CD4-positive, CD25-positive, alpha-beta regulatory T cell (primary cell): ENCODE measurements at places on chromosomes 16 and 17.

DNA sequence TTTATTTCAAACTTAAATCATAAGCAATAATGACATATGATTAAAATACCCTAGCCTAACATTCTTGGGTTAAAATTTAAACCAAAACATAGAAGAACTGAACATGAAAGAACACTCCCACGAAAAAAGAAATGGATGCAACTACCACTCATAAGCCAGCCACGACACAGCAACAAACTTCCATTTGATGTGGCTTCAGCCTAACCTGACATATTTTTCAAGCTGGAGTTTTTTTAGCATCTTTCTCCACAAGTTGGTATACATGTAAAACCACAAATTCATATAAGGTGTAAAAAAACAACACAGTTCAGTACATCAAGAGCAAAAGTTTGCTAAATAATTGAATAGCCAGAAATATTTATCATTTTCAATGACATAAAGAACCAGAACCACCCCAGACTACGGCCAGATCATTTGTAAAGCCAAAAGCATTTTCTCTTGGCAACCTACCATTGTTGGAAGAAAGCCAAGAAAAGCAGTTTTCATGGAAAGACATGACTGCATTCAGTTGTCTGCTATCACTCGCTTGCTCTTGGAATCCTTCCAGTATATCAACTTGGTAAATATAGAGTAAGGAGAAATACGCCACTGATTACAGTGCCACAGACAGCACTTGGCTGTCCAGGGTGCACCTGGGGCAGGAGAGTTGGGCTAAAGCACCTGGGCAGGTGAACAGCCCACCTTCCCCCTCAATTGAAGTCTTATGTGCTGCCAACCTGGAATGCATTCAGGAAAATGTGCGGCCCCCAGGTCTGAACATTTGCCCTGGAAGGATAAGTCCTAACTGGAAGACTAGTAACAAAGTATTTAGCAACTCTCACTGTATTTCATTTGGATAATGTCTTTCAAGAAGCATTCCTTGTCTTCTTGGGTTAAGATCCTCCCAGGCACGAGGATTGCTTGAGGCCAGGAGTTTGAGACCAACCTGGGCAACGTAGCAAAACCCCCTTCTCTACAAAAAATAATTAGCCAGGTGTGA, 60.5 kb downstream of the CREBBP start:
- DNase-seq, result no peak

GRCh38 chr17:79325709-79326430, 251.2 kb downstream of the ENGASE start:
- DNase-seq, result no peak

DNA sequence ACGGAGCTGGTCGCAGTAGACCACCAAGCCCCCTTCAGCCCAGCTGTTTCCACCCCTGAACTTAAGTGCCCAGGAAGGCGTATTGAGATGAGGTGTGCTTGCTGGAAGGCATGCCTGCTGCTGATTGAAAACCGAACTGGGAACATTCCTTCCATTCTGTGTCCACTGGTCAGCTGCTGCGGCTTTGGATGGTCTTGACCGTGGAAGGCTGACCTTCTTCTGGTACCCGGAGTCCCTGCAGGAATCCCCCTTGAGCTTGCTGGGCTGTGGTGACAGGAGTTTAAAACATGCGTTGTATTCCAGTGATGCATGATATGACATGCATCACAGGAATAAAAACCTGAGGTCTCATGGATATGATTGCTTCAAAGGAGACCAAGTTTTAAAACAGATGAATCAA, 31.4 kb downstream of the IL4R start:
- DNase-seq, result no peak

DNA sequence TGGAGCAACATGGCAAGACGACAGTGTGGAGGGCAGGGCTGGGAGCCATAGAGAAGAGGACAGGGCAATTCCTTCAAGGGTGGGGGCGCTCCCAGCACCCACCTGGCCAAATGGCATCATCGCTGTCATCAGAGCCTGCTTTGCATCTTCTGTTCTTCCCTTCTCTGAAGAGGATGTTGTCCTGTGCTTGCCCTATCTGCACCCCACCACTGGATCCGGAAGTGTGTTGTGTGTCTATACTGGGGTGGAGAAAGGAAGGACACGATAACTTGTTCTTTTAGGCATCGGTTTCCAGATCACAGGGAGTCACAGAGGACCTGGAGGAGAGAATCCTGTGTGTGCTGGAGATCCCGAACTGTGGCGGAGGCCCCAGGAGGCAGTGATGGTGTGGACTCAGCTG, 25.7 kb upstream of the ANKRD40CL start:
- no peak for DNase-seq

DNA sequence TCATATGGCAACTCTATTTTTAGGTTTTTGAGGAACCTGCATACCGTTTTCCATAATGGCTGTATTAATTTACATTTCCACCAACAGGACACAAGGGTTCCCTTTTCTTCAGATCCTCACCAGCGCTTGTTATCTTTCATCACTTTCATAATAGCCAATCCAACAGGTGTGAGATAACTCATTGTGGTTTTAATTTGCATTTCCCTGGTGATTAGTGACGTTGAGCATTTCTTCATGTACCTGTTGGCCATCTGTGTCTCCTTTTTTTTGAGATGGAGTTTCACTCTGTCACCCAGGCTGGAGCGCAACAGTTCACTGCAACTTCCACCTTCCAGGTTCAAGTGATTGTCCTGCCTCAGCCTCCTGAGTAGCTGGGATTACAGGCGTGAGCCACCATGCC, 36.2 kb upstream of the ABCC3 start:
- DNase-seq, result no peak

DNA sequence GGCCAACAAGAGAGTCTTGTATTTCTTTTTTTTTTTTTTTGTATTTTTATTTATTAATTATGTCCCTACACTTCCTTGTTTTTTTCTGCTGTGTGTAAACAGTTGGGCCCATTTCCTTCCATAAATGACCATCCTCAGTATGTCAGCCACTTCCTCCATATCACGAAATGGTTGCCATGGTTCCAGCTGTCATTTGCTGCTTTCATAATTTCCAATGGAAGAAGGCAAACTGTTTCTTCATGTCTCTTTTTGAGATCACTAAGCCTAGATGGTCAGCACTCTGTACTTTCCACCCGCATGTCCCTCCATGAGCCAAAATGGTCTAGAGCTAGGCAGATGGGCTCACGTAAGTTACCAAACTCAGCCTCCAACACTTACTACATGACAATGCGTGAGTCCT, 133.5 kb upstream of the FOXF1 start:
- no peak for DNase-seq

DNA sequence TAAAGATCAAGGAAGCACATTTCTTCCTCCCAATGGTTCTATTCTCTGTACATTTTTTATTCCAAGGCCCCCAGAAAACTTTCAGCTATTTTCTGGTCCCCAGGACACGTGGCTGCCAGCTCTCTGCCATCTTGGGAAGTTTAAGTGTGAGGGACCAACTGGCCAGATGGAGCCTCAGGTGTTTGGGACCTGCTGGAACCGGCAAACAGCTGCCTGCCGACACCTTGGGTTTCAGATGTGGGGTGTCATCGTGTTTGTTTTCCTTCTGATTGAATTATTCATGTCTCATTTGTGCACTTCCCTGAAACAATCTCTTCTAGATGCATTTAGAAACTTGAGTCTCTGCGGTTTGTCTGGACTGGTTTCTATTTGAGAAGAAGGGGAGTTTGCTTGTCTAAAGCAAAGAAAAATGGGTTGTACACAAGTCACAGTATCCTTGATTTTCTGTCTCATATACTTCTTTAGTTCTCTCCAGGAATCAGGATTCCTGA, 386.5 kb downstream of the SLC39A11 start:
- no peak for DNase-seq

- no peak for DNase-seq
Measured at GRCh38 chr17:39632153-39632941, 4.6 kb upstream of the STARD3 start.

GRCh38 chr16:72198021-72198711, 26.2 kb upstream of the PMFBP1 start:
- no peak for DNase-seq

DNA sequence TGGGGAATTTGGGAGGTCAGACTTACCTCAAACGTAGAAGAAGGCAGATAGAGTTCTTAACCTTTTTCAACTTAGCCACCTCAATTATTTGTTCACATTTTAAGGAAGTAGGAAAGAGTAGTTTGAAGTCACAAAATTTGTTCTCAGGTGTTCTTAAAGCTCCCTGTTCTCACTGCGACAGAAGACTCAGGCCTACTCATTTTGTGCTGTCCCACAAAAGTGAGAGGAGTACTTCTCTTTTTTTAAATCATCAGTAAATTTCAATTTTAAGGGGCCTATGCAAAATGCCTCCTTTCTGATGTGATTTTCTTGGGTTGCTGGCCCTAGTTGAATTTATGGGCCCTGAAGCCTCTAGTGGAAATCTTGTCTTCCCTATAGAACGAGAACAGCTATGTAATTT, 133.4 kb downstream of the MAP2K6 start:
- DNase-seq, result no peak
